ENCODE measurements at places on chromosomes 2 and 18.

DNA sequence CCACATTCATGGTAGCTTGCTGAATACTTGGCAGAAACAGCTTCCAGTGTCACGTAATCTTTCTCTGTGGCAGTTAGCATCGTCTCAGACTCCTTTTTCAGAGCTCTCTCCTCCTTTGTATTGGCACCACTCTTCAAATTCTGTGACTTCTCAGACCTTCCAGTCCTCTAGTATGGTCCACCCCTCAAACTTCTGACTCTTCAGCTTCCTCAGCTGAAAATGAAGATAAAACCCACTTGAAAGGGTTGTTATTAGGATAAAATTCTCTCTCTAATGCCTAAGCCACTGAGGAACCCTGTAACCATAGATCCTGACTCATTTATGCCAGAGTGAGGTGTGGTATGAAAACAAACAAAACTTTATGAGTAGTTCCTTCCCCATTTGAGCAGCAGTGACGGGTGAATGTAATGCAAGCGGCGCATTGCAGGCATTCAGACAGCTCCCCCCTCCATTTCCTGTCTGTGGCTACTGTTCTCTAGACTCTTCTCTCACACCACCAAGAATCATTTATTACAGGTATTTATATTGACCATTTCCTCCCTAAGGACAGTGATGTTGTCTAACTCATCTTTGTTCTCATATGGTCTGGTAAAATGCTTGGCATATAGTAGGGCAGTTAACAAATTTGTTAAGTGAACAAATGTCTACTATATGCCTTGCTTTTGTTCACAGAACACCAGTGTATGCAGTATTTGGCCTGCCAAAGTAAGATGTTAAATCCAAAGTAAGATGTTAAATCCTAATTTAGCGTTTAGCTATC, 35.3 kb downstream of the GALNT1 start:
- peak; percentile 75 for DNase-seq

DNA sequence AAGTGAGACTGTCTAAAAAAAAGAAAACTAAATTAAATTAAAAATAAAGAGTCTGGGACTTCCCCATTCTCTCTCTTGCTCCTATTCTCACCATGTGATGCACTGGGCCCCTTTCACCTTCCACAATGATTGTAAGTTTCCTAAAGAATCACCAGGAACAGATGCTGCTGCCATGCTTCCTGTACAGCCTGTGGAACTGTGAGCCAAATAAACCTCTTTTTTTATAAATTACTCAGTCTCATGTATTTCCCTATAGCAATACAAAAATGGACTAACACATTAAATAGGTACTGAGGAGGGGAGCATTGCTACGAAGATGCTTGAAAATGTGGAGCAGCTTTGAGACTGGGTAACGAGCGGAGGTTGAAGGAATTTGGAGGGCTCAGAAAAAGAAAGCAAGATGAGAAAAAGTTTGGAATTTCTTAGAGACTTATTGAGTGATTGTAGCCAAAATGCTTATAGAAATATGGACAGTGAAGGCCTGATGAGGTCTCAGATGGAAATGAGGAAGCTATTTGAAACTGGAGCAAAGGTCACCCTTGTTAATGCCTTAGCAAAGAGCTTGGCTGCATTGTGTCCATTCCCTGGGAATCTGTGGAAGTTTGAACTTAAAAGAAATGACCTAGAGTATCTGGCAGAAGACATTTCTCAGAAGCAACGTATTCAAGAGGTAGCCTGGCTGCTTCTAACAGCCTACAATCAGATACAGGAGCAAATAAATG, 128.7 kb downstream of the EIPR1 start:
- no peak for DNase-seq

DNA sequence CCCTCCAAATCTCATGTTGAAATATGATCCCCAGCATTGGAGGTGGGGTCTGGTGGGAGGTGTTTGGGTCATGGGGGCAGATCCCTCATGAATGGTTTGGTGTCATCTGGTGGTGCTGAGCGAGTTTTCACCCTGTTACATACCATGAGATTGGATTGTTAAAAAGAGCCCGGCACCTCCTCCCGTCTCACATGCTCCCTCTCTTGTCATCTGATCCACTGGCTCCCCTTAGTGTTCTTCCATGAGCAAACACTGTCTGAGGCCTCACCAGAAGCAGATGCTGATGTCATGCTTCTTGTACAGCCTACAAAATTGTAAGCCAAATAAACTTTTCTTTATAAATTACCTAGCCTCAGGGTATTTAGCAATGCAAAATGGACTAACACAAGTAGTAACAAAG, 405.0 kb upstream of the SLC39A10 start:
- no peak for DNase-seq

GRCh38 chr2:9332136-9332852, 91.0 kb downstream of the ITGB1BP1 start:
- no peak for DNase-seq

DNA sequence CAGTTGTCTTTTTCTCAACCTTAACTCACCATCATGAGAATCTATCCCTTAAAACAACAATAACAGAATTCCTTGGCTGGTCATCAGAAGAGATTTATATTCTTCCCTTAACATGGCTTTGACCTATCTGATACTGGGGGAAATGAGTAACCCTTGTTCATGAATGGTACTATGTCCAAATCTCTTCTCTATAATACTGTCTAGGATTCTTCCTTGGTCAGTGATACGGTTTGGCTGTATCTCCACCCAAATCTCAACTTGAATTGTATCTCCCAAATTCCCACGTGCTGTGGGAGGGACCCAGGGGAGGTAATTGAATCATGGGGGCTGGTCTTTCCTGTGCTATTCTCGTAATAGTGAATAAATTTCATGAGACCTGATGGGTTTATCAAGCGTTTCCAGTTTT, 282.0 kb upstream of the SIX2 start:
- DNase-seq, result no peak

- DNase-seq, result no peak
Measured at GRCh38 chr2:108929807-108930425, 59.1 kb downstream of the EDAR start.

DNA sequence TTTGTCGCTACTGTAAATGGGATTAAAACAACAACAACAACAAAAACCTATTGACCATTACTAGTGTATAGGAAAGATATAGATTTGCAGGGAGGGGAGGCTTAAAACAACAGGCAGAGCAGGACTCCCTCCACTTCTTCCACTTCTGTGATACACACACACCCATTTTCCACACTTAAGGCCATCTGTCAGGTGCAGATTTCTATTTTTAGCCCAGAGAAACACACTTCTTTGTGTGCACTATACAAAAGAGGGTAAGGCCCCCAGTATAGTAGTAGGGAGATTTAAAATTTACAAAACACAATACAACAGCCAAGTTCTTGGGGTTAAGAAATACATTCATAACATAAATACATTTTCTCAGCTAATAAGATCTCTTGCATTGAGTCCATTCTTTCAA, 22.4 kb downstream of the PTPN2 start:
- DNase-seq, result no peak

DNA sequence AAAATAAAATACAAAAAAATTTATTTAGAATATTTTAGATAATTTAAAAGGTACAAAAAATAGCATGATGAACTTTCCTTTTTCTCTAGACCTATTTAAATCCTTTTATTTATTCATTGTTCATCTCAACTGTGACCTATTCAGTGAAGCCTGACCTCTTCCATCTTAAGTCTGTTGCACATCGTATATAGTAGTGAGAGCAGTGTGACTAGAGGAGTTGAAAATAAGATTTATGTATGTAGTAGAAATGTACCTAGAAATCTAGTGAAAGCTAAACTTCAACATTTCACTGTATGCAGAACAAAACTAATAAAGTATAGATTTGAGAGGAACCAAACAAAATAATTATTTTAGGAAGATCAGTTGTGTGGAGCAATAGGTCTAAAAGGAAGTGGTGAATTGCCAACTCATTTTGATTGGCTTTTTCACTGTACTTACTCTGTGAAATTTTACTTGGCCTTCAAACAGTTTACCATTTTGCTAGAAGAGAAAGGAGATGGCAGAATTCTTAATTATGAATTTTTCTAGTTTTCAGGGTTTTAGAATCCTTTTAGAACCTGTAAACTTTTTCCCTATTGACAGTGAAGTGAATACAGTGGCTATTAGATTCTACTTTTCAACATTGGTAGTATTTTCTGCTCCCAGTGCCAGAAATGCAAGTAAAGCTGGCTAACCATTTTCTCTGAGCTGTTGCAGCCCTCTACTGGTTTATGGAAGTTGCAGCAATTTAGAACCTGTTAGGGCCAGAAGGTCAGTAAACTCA, 11.0 kb downstream of the ANKRD12 start:
- peak; percentile 19 for DNase-seq

DNA sequence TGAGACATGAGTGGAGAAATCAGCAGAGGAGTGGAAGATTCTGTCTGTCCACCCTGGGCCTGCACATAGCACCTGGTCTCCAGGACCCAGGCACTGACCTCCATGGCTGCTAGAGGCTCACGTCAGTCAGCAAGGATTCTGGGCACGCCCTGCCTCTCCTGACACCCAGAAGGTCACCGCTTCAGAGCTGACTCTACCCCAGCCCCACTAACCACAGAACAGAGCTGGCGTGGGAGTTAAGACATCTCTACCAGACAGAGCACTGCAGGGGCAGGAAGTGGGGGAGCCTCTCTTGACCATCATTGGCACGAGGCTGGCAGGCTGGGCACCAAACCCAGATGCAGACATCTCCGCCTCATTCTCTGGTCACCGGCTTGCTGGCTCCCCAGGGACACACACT, 3.0 kb downstream of the ADCY3 start:
- DNase-seq, result peak; percentile 41

DNA sequence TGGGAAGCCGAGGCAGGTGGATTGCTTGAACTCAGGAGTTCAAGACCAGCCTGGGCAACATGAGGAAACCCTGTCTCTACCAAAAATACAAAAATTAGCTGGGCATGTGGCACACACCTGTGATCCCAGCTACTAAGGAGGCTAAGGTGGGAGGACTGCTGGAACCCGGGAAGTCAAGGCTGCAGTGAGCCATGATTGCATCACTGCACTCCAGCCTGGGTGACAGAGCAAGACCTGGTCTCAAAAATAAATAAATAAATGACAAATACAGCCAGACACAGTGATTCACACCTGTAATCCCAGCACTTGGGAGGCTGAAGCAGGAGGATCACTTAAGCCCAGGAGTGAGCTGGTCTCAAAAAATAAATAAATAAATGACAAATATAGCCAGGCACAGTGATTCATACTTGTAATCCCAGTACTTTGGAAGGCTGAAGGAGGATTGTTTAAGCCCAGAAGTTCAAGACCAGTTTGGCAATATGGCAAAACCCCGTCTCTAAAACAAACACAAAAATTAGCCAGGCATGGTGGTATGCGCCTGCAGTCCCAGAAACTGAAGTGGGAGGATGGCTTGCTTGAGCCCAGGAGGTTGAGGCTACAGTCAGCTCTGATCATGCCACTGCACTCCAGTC, 6.2 kb downstream of the KANSL3 start:
- no peak for DNase-seq

DNA sequence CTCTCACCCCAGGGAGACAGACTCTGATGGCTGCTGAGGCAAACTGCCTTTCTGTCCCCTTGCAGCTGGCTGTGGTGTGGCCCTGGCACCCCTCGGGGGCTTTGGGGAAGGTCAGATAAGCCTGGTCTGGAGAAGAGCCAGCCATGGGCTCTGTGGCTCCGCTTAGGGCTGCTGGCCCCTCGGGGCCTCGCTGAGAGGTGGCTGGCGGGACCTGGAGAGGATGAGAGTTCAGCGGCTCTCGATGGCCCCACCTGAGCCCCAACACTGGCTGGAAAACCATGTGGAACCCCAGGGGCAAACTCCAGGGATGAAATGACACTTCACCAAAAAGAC, 56.1 kb upstream of the ASAP2 start:
- no peak for DNase-seq

DNA sequence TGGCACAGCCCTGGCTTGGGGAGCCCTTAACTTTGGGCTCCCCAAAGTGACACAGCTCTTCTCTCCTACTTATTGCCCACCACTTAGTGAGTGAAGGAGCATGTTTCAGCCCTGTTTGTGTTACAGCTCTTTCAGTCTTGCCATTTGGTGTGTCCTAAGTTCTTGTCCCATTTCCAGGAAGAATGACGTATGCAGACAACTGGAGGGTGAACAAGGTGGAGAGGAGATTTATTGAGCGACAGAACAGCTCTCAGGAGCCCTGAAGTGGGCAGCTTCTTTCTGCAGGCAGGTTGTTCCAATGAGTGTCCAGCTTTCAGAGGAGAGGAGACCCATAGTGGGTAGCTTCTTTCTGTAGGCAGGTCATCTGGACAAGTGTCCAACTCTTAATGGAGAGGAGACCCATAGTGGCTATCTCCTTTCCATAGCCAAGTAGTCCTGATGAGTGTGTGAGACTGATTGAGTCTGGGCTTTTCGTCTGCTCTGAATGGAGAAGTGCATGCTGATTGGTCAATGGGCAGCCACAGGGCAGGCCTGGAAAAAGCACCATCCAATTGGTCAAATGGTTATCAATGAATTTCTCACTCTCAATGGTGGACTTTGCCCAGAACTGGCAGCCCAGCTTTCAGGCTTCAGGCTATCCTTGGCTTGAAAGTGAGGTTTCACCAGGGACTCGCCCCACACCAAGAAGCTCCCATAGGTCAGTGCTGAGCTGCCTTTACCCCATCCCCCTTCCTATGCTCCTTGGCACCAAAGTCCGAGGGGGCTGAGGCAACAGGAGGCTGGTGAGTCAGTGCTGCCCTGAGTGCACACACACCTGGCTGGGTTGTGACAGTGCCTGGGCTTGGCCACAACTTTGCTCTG, 688.2 kb downstream of the NYAP2 start:
- DNase-seq, result no peak
